Left forelimb (tissue), 1 donor: ENCODE measurements at places on chromosomes 7 and 10.

DNA sequence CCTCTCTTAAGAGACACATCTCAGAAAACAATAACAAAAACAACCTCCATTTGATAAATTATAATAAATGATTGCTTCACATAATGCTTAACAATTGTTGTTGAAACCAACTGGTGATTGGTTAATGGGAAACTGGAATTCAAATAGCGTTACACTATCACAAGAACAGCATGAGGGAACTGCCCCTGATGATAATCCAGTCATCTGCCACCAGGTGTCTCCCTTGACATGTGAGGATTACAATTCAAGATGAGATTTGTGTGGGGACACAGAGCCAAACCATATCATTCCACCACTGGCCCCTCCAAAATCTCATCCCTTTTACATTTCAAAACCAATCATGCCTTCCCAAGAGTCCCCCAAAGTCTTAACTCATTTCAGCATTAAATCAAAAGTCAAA is 375.9 kb downstream of the BMPER start:
- no peak for DNase-seq

GRCh38 chr10:124740369-124741280 is 3.6 kb downstream of the FAM53B start:
- DNase-seq: no peak

DNA sequence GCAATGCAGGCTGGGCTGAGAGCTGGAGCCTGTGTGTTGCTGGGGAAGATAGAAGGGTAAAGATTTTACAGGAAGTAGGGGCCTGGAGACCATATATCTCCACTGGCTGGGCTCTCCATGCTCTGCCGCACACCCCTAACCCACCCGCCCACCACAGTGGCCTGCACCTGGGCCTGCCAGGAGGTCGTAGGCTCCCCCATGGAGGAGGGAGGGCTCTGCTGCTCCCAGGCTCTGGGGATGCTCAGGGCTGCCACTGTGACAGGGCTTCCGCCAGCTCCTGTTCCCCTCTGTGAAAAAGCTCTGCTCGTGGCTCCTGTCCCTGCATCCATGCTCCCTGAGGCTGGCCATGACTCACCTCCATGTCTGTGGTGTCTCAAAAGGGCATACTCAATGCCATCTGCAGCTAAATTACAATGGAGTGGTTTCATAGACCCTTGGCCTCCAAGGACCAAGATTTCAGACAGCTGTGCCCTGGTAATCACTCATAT is 106.0 kb downstream of the CXCL12 start:
- no peak for DNase-seq

GRCh38 chr10:108434559-108435252 is 1270.2 kb upstream of the SORCS1 start:
- DNase-seq: no peak

GRCh38 chr10:70584909-70585544 is 17.5 kb downstream of the PRF1 start:
- peak; percentile 77 for DNase-seq

- no peak for DNase-seq
Measured at GRCh38 chr10:16904639-16905061, 87.4 kb upstream of the RSU1 start.

DNA sequence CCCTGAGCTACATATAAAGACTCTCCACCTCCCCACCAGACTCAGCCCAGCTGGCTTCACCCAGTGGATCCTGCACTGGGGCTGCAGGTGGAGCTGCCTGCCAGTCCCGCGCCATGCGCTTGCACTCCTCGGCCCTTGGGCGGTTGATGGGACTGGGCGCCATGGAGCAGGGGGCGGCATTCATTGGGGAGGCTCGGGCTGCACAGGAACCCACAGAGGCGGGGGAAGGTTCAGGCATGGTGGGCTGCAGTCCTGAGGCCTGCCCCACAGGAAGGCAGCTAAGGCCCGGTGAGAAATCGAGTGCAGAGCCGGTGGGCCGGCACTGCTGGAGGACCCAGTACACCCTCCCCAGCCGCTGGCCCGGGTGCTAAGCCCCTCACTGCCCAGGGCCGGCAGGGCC is 157.2 kb upstream of the GNAI1 start:
- no peak for DNase-seq

DNA sequence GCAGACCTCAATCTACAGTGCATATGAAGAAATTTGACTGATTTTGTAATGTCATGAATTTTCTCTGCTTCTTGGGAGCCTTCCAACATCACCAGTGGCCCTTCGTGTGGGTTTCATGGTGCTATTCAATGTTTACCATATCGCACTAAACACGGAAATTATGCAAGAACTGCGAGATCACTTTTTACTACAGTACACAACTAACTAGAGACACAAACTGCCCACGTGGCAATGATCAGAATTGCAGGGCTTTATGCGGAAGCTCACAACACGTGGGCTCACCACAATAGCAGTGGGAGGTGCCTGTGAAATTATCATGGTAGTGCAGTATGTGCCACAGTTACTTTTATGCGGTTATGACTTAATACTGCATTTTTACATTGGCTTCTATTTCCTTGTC is 449.7 kb upstream of the KLF6 start:
- no peak for DNase-seq
